ENCODE measurements at places on chromosomes 12 and 14.

DNA sequence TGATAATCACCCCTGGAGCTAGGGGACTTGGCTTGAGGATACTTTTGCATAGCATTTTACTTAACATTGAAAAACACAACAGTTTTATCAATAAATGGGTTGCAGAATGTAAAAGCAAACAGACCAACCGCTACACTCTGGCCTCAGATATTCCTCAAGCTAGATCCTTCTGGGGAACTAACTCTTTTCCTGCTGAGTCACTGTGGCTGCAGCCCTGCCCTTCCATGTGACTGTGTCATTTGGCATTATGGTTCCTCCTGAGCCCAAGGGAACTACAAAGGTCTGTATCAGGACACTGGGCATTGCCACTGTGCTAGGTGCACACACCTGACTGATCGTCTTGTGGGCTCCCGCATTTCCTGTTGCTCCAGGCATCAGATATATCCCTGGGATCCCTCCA lies 56.6 kb downstream of the TTC9 start:
- H3K36me3 ChIP-seq = no peaks in the 10 kb centered on the region
- H3K4me1 ChIP-seq = peaks cover 5% of the 10 kb centered on the region

- H3K4me1 ChIP-seq = peaks cover 21% of the 10 kb centered on the region
- no peaks in the 10 kb centered on the region for H3K36me3 ChIP-seq
- DNase-seq = no peak
- H3K4me3 ChIP-seq = no peak overlapping the region
Observed at GRCh38 chr12:43812926-43813325, 6.8 kb upstream of the TWF1 start.

DNA sequence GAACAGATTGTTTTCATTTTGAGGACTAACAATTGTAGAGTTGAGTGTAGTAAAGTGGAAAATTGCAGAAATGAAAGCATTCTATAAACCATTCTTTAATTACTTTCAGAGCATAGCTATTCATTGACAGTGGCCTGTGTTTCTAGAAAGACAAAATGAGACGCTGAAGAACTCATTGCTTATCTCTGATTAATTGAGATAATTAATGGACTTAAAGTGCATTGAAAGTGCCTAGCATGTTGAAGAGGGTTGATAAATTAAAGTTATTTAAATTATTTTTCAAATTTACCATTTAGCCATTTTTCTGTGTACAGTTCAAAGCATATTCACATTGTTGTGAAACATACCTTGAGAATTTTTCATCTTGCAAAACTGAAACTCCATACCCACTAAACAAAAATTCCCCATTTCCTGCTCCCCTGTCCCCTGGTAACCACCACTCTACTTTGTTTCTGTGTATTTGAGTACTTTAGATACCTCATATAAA lies 57.4 kb downstream of the DAAM1 start:
- no peak for DNase-seq
- H3K36me3 ChIP-seq = no peaks in the 10 kb centered on the region
- no peak overlapping the region for H3K4me3 ChIP-seq
- H3K27ac ChIP-seq = no peak overlapping the region
- H3K27me3 ChIP-seq = no peaks in the 10 kb centered on the region

DNA sequence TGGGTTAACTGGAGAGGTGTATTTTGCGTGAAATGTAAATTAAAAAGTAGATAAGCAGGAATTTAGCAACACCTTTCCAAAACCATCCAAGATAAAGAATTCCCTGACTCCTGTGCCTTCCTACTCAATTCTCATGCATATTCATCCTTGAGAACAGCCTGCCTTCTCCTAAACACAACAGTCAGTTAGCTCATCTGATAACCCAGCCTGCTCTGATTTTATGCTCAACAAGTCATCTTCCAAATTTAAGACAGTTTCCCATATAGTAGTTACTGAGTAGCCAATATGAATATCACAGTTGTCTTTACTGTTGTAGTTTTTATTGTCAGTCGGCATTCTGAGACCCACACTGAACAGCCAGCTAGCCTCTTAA lies 27.1 kb downstream of the CPNE8 start:
- no peaks in the 10 kb centered on the region for H3K27me3 ChIP-seq
- H3K4me3 ChIP-seq = no peak overlapping the region
- no peak overlapping the region for H3K27ac ChIP-seq
- DNase-seq = no peak
- no peaks in the 10 kb centered on the region for H3K36me3 ChIP-seq

All from naive thymus-derived CD8-positive, alpha-beta T cell (primary cell).